ENCODE measurements at places on chromosomes 6 and 20. TPM values are rescaled to one million over a fixed set of nuclear protein-coding genes. Genes with fewer than 3 reads are reported as not detected.

SNAP91 gene
- total RNA-seq = 0.14 TPM

GTSF1L gene
- total RNA-seq = not detected

KLHDC3 gene
- total RNA-seq = 28.3 TPM

MOG gene
- not detected for total RNA-seq

LYRM2 gene
- 32.7 TPM for total RNA-seq

TFAP2A gene
- total RNA-seq = 11.9 TPM

SAMD5 gene
- 0.48 TPM for total RNA-seq

MCHR2 gene
- total RNA-seq = not detected

AKIRIN2 gene
- 33.7 TPM for total RNA-seq

TREML2 gene
- not detected for total RNA-seq

FOXS1 gene
- 0.41 TPM for total RNA-seq

HDGFL1 gene
- total RNA-seq = not detected

SLC22A23 gene
- total RNA-seq = 10.7 TPM

REM1 gene
- total RNA-seq = 0.82 TPM

DEFB132 gene
- not detected for total RNA-seq
